ENCODE measurements at places on chromosomes 7 and 10.

- DNase-seq: no peak
Measured at GRCh38 chr7:42414028-42414427, 177.0 kb upstream of the GLI3 start.

DNA sequence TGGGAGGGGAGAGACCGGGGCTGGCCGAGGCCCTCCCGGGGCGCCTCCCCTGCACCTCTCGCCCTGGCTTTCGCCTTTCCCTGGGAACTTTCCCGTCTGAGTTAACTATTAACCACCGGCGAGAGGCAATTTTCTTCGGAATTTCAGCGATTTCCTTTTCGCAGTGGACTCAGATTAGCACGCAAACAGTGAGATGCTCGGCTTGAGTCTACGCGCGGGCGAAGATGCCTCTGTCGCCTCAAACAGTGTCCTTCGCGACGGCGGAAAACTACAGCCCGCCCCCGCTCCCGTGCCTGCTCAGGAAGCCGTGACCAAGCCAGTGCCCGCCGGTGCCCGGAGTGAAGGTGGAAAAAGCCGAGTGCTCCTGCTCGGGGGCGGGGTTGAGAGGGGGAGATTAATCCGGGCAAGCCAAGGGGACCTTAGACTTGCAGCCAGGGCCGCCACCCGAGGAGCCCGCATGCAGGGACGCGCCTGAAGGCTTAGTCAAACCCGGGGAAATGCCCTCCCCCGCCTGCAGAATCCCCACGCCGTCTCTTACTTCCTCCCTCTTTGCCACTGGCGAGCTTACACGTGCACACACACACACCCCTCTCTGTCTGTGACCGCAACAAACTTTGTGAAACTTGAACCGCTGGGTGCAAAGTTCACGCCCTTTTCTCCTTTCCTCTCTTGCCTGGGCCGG is 14.5 kb upstream of the PAX2 start:
- peak; percentile 25 for DNase-seq

DNA sequence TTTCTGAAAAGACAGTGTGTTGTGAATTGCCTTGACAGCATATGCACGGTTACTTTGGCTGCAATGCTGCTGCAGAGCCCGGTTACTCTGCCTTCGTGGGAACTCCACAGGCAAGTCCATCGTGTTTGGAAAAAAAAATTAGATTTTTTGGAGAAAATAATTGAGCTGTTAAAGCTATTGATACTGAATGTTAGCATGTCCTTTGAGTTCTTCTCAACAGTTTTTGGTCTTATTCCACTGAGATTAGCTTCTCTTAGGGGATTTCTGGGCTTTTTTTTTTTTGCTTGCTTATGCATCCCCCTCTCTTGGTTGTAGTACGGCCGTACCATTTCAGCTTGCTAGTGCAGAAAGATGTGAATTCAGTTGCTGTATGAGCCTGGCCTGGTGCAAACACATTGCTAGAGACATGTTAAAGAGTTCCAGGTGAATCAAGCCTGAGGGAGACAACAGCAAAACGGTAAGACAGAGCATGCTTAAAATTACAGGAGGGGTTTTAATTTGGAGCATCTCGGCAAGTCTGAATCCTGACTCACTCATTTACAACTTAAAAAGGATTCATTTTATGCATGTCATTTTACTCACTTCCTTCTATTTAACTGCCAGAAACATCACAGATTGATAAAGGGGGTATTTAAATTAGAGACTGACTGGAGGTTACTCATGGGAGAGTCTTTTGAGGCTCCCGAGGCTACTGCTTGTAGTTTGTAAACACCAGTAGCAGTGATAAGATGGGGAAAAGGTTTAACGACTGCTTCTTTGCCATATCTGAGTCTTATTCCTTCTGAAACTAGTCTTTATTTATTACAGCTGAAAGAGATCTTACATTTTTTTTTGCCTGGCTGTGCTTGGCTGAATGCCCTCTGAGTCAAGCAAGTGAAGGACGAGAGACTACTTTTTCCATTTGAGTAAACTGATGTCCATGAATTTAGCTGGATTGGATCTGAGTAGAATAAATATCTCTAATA is 113.7 kb downstream of the CDK14 start:
- DNase-seq: peak; percentile 7

DNA sequence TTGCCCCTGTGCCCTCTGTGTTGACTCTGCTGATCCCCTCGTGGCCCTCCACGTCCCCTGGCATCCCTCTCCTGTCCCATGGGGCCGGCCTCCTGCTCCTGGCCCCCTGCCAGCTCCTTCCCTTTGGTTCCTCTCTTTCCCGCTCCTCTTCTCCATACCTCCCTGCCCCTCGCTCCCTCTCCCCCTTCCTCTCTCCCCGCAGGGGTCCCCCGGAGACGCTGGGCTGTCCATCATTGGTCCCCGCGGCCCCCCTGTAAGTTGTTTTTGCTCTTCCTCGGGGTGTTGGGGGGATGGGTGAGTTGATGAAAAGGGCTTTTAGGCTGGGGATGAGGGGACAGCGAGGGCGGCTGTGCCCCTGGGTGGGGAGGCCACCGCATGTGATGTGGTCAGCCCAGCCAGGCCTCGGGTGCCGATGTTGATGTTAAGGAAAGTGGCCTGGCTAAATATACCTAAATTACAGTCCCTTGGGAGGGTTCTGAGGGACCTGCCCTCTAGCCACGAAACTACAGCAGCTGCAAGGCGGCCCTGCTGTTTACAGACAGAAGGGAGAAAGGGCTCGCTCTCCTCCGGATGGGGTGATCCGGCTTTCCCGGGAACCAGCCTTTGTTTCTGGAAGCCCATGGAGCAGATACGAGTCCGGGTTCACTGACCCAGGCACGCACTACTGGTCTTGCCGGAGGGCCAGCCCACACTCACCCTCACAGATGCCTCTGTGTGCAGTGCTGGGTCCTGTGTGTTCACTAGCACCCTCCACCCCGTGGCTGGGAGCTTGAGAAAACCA is 78.8 kb downstream of the COL13A1 start:
- no peak for DNase-seq

DNA sequence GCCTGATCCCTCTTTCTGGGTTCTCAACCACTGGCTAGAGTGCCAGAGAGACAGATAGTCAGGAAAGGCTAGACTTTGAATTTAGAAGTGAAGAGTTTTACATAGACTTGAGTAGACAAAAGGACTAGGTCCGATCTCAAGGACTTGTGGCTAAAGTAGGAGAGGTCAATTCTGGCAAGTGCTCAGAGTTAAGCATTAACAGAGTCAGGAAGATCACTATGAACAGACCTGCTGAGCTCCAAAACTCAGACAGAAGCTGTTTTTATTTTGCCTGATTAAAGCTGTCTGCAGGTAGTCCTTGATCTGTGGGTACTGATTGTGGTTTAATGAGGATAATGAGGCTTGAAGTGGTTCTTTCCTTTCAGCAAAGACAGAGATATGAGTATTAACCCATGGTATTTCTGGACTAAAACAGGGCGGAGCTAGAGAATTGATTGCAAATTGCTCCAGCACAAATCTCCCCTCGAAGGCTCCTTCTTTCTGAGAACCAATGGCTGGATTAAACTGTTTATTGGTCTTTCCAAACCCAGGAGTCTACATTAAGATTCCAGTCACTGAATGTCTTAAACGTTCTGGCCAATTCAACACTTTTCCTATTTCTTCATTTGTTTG is 423.2 kb downstream of the IPMK start:
- DNase-seq: no peak

GRCh38 chr7:43954524-43955228 is 28.4 kb downstream of the UBE2D4 start:
- DNase-seq: peak; percentile 54

DNA sequence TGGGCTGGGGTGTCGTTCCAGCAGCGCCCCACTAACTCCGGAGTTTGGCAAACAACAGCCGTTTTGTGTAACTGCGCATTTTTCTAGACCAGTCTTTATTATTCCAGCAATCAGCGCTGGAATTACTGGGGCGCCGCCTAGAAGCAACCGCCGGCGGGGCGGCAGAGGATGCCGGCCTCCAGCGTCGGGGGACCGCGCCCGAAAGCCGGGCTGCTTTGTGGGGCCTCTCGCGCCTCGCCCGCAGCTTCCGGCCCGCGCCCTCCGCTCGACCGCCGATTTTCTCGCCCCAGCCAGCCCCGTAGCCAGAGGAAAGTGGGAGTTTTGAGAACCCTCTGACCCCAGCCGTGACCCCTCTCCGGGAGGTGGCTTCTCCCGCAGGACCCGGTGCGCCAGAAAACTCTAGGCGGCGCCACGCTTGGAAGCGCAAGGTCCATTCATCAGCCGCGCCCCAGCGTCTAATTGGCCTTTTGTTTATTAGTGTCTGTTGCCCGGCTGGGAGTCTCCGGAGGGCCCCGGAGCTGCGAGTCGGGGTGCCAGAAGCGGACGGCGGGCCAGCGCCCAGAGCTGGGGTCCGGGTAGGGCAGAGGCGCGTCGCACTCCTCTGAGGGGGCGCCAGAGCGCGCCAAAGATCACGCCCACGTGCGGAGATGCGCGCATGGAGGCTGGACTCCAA is 10.7 kb downstream of the EMX2 start:
- peak; percentile 51 for DNase-seq

DNA sequence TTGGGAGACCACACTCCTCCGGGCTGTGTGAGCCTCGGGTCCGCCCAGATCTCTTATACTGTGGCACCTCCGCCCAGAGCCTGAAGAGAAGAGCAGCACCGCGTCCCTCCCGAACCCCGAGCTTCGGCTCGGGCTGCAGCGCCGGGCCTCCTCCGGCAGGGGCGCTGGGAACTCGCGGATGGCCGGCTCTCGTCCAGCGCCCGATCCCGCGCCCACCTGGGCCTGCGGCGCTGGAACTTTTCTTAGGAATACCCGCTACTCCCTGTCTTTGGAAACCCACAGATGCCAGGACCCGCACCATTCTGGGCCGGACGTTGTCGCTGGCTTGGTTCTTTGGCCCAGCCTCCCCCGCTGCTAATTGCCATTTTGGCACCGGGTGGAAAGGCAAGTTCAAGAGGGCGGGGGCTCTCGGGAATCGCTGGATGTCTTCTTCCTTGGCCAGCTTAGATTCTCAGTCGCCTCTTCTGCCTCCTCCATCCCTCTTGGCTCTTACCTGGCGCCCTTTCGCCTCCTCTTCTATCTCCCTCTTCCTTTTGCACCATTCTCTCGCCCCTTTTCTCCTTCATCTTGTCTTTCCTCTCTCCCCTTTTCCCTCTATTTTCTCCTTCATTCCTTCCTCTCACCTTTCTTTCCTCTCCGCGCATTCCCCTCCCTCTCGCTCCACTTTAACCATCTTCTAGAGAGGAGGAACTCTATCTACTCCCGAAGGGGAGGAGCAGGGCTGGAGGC is 2.1 kb upstream of the SORCS3 start:
- DNase-seq: peak; percentile 66

- DNase-seq: no peak
Measured at GRCh38 chr7:51276967-51277366, 39.6 kb downstream of the COBL start.

- no peak for DNase-seq
Measured at GRCh38 chr10:80518807-80519360, 18.8 kb upstream of the SH2D4B start.

- DNase-seq: no peak
Measured at GRCh38 chr10:71044720-71045119, 156.4 kb upstream of the PCBD1 start.

- no peak for DNase-seq
Measured at GRCh38 chr10:128950916-128951275, 516.1 kb upstream of the MGMT start.

DNA sequence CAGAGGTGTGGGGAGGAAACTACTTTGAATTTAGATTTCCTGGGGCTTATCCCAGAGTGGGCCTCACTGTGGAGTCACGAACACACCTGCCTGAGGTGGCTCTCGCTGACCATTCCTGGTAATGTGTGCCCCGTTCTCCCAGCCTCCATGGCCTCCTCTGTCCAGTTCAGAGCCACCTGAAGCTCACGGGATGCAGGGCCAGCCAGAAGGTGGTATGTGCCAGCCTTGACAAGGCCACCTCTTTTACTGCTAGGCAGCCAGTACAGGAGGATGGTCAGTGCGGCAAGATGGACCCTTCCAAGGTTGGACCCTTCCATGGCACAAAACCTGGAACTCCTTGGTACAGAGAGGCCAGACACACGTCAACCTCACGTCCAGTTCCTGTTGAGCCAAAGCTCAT is 210.3 kb downstream of the DNAJB6 start:
- DNase-seq: no peak

DNA sequence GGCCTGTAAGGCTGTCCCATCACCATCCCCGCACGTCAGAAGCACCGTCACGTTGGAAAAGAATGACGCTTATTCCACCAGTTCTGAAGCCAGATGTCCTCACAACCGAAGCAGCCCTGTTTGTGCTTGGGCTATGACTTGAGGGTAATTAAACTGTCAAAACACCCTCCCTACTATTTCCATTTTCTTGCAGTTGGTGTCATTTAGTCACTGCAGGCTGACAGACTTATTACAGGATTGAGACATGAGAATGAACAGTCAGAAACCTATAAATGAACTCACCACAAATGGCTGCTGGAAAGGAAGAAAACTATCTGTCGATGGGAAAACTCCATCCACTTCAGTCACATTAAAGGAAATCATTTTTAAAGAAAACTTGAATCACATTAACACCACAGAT is 85.3 kb downstream of the VOPP1 start:
- no peak for DNase-seq

GRCh38 chr7:16396766-16397500 is 24.4 kb downstream of the CRPPA start:
- no peak for DNase-seq

DNA sequence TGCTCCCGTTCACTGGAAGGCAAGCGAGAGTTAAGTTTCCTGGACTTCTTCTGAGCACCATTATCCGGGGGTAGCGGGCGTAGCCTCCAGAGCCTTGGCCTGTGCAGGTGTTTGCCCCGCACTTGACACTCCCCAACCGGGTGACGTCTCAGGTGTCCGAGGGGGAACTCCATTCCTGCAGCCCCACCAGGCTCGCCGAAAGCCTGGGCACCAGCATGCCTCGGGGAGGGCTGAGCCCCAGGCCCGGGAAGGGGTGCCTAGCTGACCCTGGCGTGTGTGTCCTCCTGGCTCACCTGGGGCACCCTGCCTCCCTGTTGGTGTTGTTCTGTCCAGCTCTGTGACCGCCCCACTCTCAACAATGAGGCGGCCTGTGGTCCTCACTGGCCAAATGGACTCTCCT is 109.4 kb upstream of the GPR26 start:
- DNase-seq: no peak

GRCh38 chr10:26048756-26049155 is 114.7 kb downstream of the MYO3A start:
- no peak for DNase-seq

Data from ELF-1 (cell line).